ENCODE measurements at places on chromosomes 13 and 19.
A peak's percentile ranks its signal among the peaks of the same experiment; 100 is the strongest.

DNA sequence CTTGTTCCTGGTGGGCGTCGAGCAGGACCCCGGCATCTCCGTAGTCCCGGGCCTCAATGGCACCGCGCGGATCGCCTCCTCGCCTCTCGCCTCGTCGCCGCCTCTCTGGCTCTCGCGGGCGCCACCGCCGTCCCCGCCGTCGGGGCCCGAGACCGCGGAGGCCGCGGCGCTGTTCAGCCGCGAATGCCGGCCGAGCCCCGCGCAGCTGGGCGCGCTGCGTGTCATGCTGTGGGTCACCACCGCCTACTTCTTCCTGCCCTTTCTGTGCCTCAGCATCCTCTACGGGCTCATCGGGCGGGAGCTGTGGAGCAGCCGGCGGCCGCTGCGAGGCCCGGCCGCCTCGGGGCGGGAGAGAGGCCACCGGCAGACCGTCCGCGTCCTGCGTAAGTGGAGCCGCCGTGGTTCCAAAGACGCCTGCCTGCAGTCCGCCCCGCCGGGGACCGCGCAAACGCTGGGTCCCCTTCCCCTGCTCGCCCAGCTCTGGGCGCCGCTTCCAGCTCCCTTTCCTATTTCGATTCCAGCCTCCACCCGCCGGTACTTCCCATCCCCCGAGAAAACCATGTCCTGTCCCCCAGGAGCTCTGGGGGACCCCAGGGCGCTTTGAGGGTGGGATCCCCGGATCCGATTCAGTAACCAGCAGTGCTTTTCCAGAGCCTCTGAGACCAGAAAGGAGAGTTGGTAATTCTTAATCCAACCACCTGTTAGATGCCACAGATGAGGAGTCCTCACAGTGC, 885 bp downstream of the MLNR start:
- DNase-seq, result no peak

DNA sequence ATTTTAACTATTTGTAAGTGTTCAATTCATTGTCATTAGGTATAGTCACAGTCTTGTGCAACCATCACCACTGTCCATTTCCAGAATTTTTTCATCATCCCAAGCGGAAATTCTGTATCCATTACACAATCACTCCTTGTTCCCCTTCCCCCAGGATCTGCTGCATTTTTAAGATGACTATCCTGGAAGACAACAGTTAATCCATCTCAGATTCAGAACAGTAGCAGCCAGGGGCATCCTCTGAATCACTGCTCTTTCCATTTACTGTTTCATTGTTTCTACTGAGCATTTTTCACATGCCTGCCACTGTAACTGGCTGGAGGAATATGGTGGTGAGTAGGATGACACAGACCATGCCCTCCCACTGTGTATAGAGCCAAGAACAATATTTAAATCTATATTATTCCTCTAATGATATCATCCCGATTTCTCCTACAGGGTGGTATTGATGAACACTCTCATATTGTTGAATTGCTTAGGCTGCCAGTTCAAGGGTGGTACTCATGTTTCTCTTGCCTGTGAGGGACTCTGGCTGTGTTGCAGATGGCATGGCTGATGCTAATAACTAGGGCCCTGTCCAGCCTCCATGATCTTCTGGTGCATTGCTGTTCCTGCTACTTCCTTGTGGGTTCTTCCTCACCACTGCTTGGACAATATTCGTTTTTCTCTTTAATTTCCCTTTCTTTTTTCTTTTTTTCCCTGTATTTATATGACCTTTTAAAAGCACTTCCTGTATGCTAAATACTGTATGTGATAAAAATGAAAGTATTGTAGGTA, 59.0 kb downstream of the WDFY2 start:
- DNase-seq, result no peak

DNA sequence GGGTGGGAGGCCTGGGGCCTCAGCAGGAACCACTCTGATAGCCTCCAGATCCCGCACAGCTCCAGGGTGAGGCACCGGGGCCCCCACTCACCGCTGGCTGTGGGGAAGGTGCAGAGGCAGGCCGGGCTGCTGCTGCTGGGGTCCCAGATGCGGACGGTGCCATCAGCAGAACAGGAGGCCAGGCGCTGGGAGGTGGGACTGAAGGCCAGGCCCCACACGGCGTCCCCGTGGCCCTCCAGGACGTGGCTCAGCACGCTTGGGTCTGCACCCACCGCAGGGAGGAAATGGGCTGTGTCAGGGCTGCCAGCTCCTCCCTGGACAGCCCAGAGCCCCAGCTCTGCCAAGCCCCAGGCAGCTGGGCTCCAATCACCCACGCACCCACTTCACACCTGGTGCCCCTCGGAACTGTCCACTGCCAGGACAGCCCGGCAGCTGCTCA, 6.1 kb upstream of the PRKD2 start:
- DNase-seq, result no peak

- DNase-seq, result no peak
Measured at GRCh38 chr13:112851107-112852038, 117.6 kb upstream of the MCF2L start.

DNA sequence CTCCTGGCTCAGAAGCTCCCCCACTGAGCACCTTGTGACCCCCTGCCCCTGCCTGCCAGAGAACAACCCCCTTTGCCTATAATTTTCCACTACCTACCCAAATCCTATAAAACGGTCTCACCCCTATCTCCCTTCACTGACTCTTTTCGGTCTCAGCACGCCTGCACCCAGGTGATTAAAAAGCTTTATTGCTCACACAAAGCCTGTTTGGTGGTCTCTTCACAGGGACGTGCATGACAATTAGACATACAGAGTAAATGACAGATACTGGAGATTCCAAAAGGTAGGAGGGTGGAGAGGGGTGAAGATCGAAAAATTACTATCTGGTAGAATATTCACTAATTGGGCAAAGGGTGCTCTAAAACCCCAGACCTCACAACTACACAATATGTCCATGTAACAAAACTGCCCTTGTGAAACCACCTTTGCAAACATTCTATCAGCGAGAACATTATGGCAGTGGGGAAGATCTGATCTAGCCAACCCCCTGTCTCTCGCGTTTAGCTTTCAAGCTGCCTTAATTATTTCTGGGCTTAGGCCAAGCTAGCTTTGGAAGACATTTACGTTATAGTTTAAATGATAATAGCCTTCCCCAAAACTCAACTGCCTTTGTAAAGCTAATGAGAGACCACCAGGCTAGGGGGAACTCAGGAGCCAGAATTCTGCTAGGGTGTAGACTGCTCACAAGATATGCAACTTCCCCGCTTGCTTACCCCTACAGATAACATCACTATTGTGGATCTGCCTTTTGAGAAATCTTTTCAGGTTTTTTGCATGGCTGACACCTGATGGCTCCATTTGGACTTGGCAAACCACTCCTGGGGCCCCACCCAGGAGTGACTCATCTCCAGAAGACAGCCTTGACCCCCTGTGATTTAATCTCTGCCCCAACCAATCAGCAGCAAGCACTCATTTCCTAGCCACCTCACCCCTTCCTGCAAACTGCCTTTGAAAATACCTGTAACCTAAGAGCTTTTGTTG, 1534.0 kb upstream of the SPRY2 start:
- no peak for DNase-seq

- DNase-seq, result no peak
Measured at GRCh38 chr13:110392510-110393240, 85.6 kb downstream of the COL4A2 start.

DNA sequence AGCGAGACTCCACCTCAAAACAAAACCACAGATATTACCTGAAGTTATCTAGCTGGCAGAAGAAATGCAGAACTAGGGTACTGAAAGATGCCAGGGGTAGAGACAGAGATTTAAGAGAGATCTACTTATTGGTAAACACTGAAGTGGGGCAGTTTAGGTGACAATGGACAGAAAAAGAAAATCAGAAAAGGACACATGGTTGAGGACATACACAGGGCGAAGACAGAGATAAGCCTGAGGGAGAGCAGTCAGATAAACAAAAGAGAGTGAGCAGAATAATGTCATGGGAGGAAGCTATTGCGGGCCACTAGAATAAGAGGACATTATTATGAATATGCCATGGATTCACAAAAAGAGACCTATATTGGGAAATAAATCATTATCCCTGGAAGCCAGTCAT, 3.3 kb downstream of the NEK5 start:
- no peak for DNase-seq

GRCh38 chr13:104321756-104322155, 1255.5 kb upstream of the SLC10A2 start:
- DNase-seq, result no peak

- no peak for DNase-seq
Measured at GRCh38 chr13:93522501-93522900, 295.9 kb downstream of the GPC6 start.

GRCh38 chr19:39196860-39197562, at the start of gene NCCRP1:
NCCRP1 (plus strand) TSS chr19:39196964; CDS start chr19:39196983, 19 bp downstream.
- no peak for DNase-seq

- DNase-seq, result no peak
Measured at GRCh38 chr13:107144432-107144831, 576.5 kb upstream of the ARGLU1 start.

- no peak for DNase-seq
Measured at GRCh38 chr19:44723299-44723951, 24.5 kb downstream of the CEACAM16 start.

DNA sequence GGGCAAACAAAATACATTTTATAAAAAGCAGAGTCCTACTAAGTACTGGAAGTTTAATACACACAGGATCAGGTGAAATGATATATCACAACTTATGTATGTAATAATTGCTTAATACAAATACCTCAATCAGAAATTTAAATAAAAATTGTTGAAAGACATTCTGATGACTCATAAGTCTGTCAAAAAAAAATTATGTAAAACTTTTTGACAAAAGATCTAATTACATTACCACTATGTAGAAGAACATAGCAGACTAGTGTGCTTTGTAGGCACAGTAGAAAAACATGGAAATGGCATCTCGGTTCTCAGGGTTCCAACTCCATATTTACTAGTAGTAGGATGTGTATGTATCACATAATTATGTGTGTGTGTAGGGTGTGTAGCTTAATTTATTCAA, 156.2 kb downstream of the DNAJC3 start:
- DNase-seq, result no peak

DNA sequence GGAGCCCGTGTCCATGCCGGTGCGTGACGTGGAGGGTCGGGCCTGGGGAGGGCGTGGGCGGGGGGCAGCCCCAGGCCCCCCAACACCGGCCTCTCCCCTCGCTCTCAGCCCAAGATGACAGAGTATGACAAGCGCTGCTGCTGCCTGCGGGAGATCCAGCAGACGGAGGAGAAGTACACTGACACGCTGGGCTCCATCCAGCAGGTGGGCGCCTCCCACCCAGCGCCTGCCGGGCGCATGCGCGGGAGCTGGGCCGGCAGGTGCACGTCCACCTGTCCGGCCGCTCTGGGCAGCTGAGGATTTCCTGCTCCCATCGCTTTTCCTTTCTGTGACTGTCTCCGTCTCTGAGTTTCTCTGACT, 49.8 kb downstream of the VAV1 start:
- DNase-seq, result no peak

DNA sequence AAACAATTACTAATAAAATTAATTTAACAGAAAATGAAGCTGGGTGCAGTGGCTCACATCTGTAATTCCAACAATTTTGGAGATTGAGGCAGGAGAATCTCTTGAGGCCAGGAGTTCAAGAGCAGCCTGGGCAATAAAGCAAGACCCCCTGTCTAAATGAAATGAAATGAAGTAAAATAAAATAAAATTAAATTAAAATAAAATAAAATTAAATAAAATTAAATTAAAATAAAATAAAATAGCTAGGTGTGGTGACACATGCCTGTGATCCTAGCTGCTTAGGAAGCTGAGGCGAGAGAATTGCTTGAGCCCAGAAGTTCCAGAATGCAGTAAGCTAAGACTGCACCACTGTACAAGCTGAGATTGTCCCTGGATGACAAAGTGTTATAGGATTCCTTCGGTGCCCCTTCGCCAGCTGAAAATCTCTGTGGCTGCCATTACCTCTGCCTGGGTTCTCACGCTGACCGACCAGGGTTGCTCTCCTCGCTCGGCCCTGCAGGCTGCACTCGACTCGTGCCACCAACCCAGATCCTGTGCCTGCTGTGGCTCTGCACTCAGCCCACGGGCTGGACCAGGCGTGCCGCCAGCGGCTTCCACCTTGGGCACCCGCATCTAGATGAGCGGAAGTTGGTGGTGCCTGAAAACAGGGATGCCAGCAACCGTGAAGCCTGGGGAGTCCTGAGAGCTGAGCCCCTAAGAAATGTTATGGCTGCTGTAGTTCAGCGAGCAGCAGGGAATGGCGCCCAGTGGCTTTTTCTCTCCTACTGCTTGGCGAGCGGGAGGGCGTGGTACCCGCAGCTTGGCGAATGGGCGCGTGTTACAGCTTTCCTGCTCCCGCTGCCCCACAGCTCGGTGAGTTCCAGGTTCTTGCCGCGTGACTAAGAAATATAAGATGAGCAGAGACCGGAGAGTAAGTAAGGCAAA, 539.2 kb upstream of the PCDH9 start:
- no peak for DNase-seq

DNA sequence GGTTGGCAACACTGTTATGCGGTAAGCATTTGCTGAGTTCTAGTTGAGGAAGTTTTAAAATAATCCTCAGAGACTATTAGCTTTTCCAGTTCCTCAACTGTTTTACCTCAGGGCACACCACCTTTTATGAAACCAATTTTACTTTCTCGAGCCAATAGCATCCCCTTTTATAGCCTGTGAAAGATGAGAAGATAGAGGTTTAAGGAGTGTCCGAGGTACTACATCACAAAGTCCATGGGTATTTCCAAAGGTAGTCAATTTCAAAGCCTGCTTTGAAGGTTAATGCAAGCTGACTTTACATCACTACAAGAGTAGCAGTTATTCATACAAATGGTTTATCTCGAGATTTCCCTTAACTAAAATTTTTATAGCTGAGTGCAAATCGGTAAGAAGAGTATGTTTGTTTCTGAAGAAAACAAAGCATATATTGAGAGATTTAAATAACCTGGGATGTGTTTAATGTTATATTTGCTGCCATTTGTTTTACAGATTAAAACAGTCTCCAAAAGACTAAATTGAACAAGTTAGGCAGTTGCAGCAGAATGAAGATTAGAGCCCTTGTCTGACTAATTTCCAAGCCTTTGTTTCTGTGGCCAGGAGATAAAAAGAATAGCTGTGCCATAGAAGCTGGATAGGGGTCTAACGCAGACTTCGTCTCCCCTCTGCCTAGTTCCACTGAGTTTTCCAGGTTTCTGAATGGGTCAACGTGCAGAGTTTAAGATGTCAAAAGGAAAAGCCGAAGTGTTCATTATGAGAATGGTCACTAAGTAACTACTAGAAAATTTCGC, 74.7 kb upstream of the TRPC4 start:
- no peak for DNase-seq

DNA sequence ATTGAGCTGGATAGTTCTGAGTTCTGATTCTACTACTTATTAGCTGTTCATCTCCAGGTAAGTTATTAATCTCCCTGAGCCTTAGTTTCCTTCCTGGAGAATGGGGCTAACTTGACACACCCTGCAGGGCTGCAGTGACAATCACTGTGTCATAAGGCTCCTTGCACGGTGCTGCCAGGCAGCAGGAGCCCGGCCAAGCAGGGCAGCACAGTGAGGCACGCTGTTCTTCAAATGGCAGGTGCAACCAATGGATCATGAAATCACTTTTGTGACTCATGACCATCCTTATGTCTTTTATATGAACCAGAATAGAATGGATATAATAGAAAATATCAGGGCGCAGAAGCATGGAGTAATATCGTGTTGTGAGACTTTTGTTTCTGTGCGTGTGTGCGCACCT, 242.6 kb downstream of the ABCC4 start:
- no peak for DNase-seq

GRCh38 chr19:4566402-4567051, 7.0 kb upstream of the SEMA6B start:
- DNase-seq, result no peak

- no peak for DNase-seq
Measured at GRCh38 chr13:78309497-78310180, 293.7 kb downstream of the POU4F1 start.

- peak; percentile 12 for DNase-seq
Measured at GRCh38 chr19:49430678-49431329, 5.6 kb downstream of the GFY start.

All from stimulated activated naive CD4-positive, alpha-beta T cell treated with Interleukin-2 at 50 U/mL for 16 hours (primary cell).